Foreskin fibroblast (primary cell): ENCODE measurements at places on chromosomes 1 and 21.

DNA sequence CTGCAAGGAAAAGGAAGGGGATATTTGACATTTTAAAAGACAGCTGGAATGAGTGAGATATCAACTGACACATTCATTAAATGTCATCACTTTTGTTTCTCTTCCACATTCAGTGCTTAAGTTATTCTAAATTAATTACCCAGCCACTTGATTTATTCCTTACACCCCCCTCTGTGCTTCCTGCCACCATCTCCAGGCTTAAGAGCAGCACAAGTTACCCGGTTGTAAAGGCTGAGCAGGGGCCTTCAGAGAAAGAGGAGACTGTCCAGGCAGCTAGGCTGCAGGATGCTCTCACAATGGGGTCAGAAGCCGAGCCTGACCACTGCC, 71.4 kb downstream of the SYT6 start:
- DNase-seq = no peak

DNA sequence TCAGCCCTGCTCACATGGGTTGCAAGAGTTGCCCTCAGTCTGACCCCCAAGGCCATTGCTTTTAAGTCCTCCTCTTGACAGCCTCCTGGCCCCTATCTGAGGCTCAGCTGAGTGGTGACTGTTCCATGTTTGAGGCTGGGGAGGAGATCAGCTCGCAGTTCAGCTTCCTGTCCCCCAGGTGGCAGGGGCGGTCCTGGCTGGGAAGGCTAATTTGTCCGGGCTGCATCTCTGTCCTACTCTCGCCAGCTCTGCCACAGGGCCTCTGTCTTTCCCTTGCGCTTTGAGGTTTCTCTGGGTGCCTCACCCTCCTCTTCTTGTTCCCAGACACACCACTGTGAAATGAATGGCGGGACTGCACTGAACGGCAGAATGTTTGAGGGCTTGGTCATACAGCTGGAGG, 157.3 kb downstream of the KCNJ6 start:
- DNase-seq = peak; percentile 76

- DNase-seq = no peak
Measured at GRCh38 chr1:5973771-5974170, 18.5 kb downstream of the NPHP4 start.

DNA sequence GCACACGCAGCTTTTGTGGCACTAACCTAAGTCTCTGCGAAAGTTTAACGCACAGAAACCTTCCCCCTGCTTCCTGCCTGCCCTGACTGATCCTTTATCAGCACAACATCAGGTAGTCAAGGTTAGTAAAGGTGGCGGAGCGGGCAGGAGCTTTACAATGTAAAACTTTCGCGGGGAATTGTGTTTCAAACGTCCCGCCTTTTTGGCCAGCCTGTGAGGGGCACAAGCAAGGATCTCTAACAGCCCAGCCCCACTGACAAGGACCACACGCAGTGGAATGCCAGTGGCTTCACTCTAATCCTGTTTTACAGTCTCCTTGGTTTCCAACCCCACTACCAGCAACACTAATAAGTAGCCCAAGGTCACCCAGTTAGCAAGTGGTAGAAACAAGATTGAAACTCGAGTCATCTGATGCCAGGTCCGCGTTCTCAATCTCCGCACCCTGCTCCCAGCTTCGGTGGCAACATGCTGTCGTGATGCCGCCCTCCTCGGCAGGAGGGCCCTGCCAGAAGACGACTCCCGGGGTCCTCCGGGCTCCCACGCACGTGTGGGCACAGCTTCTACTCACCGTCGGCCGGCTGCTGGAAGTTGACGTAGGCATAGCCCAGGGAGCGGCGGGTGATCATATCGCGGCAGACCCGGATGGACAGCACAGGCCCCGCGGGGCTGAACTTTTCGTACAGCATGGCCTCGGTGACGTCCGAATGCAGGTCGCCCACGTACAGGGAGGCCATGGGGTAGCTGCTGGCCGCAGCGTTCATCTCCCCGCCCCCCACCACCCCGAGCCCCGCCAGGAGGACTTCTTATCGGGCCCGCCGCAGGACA, 1.2 kb downstream of the PABPC4 start:
- DNase-seq = peak; percentile 60

- peak; percentile 83 for DNase-seq
Measured at GRCh38 chr1:46532498-46533178, 18.8 kb downstream of the KNCN start.

DNA sequence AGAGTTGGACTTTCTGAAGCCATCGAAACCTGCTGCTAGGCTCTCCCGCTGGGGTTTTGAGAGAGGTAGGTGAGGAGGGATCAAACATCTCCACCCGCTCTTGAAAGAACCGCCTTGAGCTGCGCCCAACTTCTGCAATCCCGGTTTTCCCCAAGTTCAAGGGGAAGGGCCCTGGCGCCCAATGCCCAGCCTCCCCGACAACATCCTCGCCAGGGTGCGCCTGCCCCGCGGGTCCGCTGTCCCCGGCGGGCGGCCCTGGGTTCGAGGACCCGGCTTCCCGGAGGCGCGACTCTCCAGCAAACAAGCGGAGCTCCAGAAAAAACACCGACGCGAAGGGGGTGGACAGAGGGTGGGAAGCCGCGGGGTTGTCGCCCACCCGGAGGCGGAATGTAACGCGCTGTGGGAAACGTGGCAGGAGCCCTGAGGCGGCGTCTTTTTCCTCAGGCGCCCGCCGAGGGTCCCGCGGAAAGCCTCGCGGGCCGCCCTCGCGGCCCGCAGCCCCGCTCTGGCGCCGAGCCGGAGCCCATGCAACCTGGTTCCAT, 607 bp downstream of the BTG3 start:
- peak; percentile 60 for DNase-seq

DNA sequence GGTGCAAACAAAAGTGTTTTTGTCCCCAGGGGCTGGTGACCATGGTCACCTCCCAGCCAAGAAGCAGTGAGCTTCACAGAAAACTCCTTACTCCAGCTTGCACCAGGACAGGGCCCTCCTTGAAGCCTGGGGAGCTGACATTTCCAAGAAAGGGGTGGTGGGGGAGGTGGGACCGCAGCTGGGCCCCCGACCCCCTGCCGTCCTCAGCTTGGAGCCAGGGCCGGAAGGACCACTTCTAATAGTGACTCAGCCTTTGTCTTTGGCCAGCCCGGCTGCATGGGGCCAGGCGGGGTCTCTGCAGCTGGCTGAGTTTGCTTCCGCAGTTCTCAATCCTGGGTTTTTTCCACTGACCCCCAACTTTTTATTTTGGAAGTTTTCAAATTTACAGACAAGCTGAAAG, 136.5 kb upstream of the POU3F1 start:
- no peak for DNase-seq

DNA sequence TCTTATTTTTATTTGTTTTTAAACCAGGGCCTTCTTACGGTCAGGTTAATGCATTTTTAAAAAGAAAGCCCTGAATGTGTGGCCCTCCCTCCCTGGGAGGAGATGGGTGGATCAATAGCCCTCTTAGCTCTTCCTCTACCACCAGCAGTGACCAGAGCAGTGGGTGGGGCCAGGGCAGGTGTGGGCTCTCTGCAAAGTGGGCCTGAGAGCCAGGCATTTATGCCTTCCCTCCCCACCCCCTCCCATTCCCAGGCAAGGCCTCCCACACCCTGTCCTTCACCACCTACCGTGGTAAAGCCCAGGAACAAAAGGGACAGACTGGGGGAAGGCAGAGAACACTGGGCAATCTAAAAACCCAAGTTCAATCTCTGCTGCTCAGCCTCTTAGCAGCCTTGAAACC, 63.9 kb downstream of the SSBP3 start:
- no peak for DNase-seq

GRCh38 chr1:15696956-15697521, 12.9 kb downstream of the PLEKHM2 start:
- DNase-seq = no peak

GRCh38 chr1:43774359-43774758, 67.0 kb downstream of the ST3GAL3 start:
- peak; percentile 92 for DNase-seq
